ENCODE measurements at places on chromosomes 7 and 10.

- no peak overlapping the region for H3K27ac ChIP-seq
- DNase-seq, result no peak
- H3K36me3 ChIP-seq, result no peaks in the 10 kb centered on the region
- no peak overlapping the region for H3K4me3 ChIP-seq
These were observed 80.7 kb downstream of the TCERG1L start for GRCh38 chr10:131230641-131231322.

GRCh38 chr10:16854623-16855022 is 37.4 kb upstream of the RSU1 start:
- no peak for DNase-seq
- no peaks in the 10 kb centered on the region for H3K4me1 ChIP-seq
- no peak overlapping the region for H3K27ac ChIP-seq

GRCh38 chr7:108417926-108418325 is 38.3 kb downstream of the NRCAM start:
- H3K36me3 ChIP-seq, result no peaks in the 10 kb centered on the region
- H3K4me1 ChIP-seq, result no peaks in the 10 kb centered on the region
- H3K27me3 ChIP-seq, result no peaks in the 10 kb centered on the region
- H3K4me3 ChIP-seq, result no peak overlapping the region

- H3K36me3 ChIP-seq, result no peaks in the 10 kb centered on the region
- DNase-seq, result no peak
- H3K27ac ChIP-seq, result no peak overlapping the region
- peaks cover 35% of the 10 kb centered on the region for H3K4me1 ChIP-seq
These were observed 202.1 kb downstream of the PRPF18 start for GRCh38 chr10:13788711-13789447.

DNA sequence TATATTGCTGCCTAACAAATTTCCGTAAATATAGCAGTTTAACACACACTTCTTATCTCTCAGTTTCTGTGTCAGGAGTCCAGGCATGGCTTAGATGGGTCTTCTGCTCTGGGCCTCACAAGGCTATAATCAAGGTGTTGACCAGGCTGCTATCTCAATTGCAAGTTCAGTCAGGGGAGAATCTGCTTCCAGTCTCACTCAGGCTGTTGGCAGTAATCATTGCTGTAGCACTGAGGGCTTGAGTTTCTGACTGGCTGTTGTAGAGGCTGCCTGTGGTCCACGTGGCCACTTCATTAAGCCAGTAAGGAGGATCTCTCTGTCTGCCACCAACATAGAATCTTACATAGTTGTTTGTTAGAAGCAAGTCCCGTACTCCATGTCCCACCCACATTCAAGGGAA is 138.4 kb downstream of the ST7 start:
- no peak for DNase-seq
- H3K27ac ChIP-seq, result no peak overlapping the region
- peaks cover 13% of the 10 kb centered on the region for H3K4me1 ChIP-seq
- H3K27me3 ChIP-seq, result no peaks in the 10 kb centered on the region
- H3K36me3 ChIP-seq, result no peaks in the 10 kb centered on the region

DNA sequence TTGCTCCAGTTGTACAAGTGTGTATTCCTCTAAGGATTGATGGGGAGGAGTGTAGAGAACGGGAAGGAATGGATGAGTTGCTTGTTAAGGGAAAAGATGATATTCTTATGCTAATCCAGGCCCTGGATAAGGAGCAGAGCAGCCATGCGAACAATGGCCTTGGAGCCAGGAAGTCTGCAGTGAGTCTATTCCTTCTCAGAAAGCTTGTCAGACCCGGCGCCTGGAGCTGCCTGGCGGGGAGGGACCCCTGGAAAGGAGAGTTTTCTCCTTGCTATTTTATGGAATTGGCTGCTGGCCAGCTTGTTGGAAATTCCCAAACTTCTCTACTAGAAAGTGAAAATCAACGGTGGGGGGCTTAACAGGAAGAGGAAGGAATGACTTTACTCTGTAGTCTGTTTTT is 89.1 kb downstream of the MMRN2 start:
- no peaks in the 10 kb centered on the region for H3K27me3 ChIP-seq
- no peak for DNase-seq
- H3K27ac ChIP-seq, result no peak overlapping the region
- H3K36me3 ChIP-seq, result no peaks in the 10 kb centered on the region
- H3K4me3 ChIP-seq, result no peak overlapping the region
- H3K4me1 ChIP-seq, result no peaks in the 10 kb centered on the region

GRCh38 chr10:11175823-11176243 is 158.2 kb downstream of the CELF2 start:
- peak overlapping the region; percentile 65 for H3K27ac ChIP-seq
- DNase-seq, result no peak
- H3K4me3 ChIP-seq, result peak overlapping the region; percentile 53
- H3K4me1 ChIP-seq, result peaks cover 98% of the 10 kb centered on the region

DNA sequence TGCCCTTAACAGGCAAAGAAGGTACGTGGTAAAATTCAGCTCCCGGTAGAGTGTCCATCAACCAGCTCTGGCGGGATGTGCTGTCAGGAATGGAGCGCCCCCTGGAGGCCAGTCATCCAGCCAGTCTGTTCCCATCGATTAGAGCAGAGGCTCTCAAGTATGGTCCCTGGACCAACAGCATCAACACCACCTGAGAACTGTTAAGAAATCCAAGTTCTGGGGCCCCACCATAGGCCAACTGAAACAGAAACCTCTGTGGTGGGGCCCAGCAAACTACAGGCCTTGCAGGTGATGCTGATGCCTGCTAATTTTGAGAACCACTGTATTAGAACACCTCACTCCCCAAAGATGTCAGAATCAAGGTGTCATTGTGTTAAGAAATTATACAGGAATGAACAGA is 109.2 kb downstream of the DPY19L1 start:
- no peaks in the 10 kb centered on the region for H3K4me1 ChIP-seq
- H3K36me3 ChIP-seq, result no peaks in the 10 kb centered on the region
- H3K27me3 ChIP-seq, result no peaks in the 10 kb centered on the region
- no peak overlapping the region for H3K4me3 ChIP-seq

- H3K27ac ChIP-seq, result no peak overlapping the region
- H3K4me3 ChIP-seq, result no peak overlapping the region
- H3K4me1 ChIP-seq, result no peaks in the 10 kb centered on the region
- H3K36me3 ChIP-seq, result no peaks in the 10 kb centered on the region
- DNase-seq, result no peak
These were observed 223.2 kb downstream of the MAD1L1 start for GRCh38 chr7:2009541-2010001.

DNA sequence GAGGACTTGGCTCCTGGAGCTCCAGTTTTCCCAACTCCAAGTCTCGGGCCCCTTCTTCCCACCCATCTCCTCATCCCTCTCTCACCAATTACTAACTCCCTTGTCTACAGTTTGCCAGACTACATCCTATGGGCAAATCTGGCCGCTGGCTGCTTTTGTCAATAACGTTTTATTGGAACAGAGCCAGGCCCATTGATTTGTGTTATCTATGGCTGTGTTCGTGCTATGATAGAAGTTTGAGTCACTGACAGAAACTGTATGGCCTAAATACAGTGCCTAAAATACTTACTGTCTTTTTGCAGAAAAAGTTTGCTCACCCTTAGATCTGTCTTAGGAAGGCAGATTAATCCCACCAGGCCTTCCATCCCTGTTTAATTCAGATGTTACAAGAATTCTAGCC is 71.3 kb downstream of the PIP4K2A start:
- peaks cover 94% of the 10 kb centered on the region for H3K4me1 ChIP-seq
- H3K36me3 ChIP-seq, result no peaks in the 10 kb centered on the region
- no peak overlapping the region for H3K4me3 ChIP-seq
- no peaks in the 10 kb centered on the region for H3K27me3 ChIP-seq
- no peak overlapping the region for H3K27ac ChIP-seq

- H3K27me3 ChIP-seq, result no peaks in the 10 kb centered on the region
- no peaks in the 10 kb centered on the region for H3K4me1 ChIP-seq
- peaks cover 68% of the 10 kb centered on the region for H3K36me3 ChIP-seq
These were observed 20.6 kb downstream of the ZDHHC6 start for GRCh38 chr10:112426111-112426510.

DNA sequence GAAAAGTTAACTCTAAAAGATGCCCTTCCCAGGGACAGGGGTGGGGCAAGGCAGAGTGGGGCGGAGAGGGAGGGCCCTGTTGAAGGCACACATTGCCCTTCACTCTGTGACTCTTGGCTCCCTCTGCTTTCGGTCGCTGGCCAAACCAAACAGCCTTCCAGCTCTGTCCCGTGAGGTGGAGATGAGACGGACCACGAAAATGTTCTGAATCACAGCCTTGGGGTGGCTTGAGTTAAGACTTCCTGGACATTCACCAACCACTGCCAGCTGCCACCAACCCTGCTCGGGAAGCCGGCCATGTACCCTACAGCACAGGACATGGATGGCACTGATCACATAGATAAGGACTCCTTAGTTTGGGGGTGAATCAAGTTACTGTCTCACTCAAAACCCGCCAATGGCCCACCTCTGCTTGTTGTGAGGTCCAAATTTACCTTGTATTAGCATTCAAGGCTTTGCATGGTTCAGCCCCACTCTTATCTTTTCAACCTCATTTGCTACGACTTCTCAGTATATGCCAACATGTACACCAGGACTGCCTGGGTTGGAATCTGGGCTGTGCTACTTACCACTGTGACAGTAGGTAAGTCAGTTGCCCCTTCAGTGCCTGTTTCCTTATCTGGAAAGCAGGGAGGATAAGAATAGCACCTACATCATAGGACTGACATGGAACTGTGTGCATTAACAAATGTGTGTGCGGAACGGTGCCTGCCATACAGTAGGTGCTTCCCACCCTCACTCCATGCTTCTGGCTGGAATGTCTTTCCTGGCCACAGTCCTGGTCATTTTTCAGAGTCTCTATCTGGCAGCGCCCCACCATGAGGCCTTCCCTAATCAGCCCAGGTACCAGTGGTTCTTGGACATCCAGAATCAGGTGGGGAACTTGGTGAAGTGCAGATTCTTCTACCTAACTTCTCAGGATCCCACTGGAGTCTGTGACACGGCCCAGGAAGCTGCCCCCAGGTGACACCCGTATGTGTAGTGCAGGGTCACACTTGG is 28.0 kb downstream of the ITPRIP start:
- no peak overlapping the region for H3K27ac ChIP-seq
- H3K27me3 ChIP-seq, result no peaks in the 10 kb centered on the region
- no peak overlapping the region for H3K4me3 ChIP-seq
- H3K4me1 ChIP-seq, result peaks cover 53% of the 10 kb centered on the region

GRCh38 chr7:142689439-142690120 is 59.7 kb upstream of the PRSS1 start:
- no peak overlapping the region for H3K27ac ChIP-seq
- no peak for DNase-seq

DNA sequence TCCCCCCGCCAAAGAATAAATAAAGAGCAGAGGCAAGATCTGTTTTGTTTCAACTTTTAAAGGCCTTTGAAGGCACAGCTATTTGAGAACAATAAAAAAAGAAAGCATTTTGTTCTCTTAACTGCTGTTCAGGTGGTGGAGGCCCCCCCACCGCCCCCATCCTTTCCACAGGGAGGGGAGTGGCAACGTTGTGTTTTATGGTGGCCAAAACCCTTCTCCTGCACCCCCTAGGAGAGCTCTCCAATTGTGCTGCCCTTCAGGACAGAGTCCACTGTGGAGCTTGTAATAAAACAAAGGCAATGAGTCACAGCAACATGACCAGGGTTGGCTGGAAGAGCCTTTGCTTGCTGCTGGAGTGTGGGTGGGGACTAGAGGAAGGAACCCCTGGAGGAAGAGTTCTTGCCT is 987.9 kb downstream of the KCNMA1 start:
- H3K27me3 ChIP-seq, result no peaks in the 10 kb centered on the region
- H3K36me3 ChIP-seq, result no peaks in the 10 kb centered on the region
- DNase-seq, result no peak

- H3K4me1 ChIP-seq, result no peaks in the 10 kb centered on the region
- DNase-seq, result no peak
- no peaks in the 10 kb centered on the region for H3K27me3 ChIP-seq
- H3K36me3 ChIP-seq, result no peaks in the 10 kb centered on the region
- no peak overlapping the region for H3K4me3 ChIP-seq
These were observed 283.7 kb downstream of the MALRD1 start for GRCh38 chr10:19332304-19332703.

DNA sequence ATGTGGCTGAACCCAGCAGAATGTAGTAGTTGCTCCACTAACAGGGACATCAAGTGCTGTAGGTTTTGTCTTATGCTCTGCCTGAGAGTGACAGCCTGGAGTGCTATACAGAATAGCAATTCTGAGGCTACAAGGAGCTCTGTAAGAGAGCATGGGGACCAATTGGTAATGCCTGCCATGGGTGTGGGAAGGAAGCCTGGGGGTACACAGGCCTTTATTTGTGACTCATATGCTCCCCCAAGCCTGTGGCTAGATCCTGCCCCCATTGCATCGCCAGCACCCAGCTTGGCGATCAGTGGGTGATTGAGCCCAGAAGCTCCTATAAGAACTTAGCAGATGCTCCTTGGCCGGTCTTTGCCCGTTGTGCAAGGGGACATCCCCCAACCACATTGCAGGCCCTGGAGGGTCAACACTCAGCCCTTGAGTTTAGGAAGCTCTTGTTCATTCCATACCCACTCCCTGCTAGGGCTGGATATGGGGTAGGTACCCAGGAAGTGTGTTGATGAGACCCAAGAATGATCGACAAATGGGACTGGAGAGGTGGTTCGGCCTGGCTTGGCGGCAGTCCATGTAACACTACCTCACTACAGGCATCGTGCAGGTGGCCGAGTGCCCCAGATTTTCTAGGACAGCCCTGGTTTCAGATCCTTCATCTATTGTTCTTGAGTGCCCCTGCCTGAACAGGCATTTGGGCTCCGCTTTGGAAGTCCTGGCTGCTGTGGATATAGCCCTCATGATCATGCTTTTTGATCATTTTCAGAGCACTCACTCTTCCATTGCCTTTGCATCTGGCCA is 37.7 kb downstream of the ZMIZ1 start:
- H3K4me3 ChIP-seq, result no peak overlapping the region
- H3K36me3 ChIP-seq, result no peaks in the 10 kb centered on the region
- DNase-seq, result no peak
- H3K4me1 ChIP-seq, result peaks cover 20% of the 10 kb centered on the region
- H3K27me3 ChIP-seq, result no peaks in the 10 kb centered on the region

GRCh38 chr10:107971411-107971810 is 806.9 kb upstream of the SORCS1 start:
- H3K36me3 ChIP-seq, result no peaks in the 10 kb centered on the region
- no peaks in the 10 kb centered on the region for H3K4me1 ChIP-seq
- no peak overlapping the region for H3K4me3 ChIP-seq
- no peaks in the 10 kb centered on the region for H3K27me3 ChIP-seq

GRCh38 chr10:6912424-6912823 is 332.3 kb upstream of the PRKCQ start:
- peaks cover 5% of the 10 kb centered on the region for H3K4me1 ChIP-seq
- no peak overlapping the region for H3K4me3 ChIP-seq
- no peak overlapping the region for H3K27ac ChIP-seq
- H3K36me3 ChIP-seq, result no peaks in the 10 kb centered on the region

DNA sequence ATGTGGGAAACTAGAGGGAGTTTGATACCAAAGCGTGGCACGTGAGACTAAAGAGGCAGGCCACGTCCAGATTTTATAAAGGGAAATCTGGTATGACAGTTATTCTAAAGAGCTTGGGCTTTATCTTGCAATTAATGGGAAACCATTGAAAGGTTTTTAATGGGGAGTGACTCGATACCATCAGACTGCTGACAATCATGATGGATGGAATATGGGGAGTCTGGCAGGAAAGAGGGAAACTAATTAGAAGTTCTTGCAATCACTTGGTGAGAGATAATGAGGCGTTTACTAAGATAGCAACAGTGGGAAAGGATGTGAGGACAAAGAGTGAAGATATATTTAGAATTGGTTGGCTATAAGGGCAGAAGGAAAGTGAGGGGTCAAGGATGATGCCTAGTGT is 94.0 kb downstream of the MBL2 start:
- H3K4me1 ChIP-seq, result no peaks in the 10 kb centered on the region
- H3K4me3 ChIP-seq, result no peak overlapping the region
- no peak overlapping the region for H3K27ac ChIP-seq
- H3K36me3 ChIP-seq, result no peaks in the 10 kb centered on the region

Measured in CD8-positive, alpha-beta memory T cell (primary cell).